ENCODE measurements at places on chromosomes 7 and 10. TPM values are rescaled to one million over a fixed set of nuclear protein-coding genes. Genes with fewer than 3 reads are reported as not detected.

ITGA8 gene
- total RNA-seq: not detected

CALHM2 gene
- 135 TPM for total RNA-seq

EPO gene
- total RNA-seq: not detected

LRIT1 gene
- total RNA-seq: not detected

MACC1 gene
- total RNA-seq: 0.55 TPM

IL15RA gene
- 17.2 TPM for total RNA-seq

AKR1E2 gene
- total RNA-seq: 8.9 TPM
